ENCODE measurements at places on chromosomes 12 and 14.

- no peak for DNase-seq
Measured at GRCh38 chr14:34181338-34181737, 230.5 kb upstream of the EGLN3 start.

DNA sequence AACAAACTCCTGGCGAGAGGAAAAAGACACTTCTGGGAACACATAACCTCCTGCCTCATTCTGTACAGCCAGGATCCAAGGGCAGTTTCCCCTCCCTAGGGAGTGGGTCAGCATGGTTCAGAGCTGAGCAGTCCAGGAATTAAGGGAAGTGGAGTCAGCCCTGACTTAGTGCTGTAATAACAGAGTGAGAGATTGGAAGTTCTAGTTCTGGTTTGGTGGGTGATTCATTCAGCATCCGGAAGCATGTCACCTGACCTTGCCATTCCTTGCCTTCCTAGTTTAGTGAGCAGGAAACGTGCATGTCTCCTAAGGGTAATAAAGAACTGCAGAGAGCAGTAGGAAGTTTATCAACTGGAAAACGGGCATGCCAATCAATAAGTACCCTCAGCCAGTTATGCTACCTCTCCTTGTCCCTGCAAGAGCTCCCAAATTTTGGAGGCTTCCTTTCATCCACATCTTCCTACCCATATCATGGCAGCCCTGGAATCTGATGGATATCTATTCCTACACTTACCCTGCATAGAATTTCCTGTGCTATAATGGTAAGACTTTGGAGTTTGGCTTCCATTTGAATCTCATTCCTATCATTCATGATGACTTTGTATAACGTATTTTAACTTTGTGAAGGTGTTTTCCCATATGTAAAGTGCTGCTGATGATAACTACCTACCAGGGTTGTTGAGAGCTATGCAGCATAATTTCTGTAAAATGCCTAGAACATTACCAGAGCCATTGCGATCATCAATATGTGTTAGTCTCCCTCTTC lies 28.5 kb upstream of the MAGOHB start:
- DNase-seq: no peak

DNA sequence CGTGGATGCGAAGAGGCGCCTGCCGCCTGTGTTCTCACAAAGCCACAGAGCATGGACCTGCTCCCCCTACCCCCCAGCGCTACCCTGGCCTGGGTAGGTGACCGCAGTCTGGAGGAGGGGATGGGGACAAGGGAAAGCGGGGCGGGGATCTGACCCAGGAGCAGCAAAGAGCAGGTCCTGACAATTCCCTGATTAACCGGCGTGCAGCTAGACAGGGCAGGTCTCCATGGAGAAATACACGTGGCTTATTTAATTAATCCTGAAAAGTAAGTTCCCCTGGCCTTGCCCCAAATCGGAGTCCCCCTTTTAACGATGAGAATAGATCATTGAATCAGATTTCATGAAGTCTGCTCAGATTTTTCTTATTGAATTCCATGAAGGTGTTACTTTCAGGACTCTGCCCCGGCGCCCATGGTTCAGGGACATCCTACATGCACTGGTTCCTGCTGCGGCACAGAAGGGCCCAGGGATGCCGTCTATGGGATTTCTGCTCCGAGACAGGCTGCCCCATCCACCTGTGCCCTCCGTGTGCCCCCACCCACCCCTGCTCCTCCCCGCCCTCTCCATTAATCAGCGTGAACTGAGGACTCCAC lies 251.0 kb upstream of the SFSWAP start:
- DNase-seq: no peak

GRCh38 chr12:460261-461230 lies 807 bp downstream of the B4GALNT3 start:
- DNase-seq: no peak

DNA sequence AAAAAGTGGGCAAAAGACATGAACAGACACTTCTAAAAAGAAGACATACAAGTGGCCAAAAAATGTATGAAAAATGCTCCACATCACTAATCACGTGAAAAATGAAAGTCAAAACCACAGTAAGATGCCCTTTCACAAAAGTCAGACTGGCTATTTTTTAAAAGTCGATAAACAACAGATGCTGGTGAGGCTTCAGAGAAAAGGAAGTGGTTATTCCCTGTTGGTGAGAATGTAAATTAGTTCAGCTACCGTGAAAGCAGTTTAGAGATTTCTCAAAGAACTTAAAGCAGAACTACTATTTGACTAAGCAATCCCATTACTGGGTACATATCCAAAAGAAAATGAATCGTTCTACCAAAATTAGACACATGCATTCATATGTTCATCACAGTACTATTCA lies 237.0 kb downstream of the KIF21A start:
- DNase-seq: no peak

DNA sequence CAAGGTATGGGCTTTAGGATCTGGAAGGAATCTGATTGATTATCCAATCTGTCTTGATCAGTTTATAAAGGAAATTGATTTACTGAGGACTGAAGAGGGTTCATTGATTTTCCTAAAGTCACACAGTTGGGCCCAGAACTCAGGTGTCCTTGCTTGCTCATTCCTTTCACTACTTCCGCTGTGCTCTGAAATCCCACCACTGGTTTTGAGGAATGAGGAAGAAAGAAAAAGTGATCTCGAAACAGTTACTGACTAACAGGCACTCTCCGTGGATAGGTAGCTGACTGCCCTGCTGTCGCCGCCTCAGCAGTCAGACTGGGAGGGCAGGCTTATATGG lies at the start of gene FITM1:
Gene FITM1 (plus strand): TSS at position 280 of the 337 bp plus-strand sequence. CDS start 905 bp downstream, outside the sequence.
- DNase-seq: no peak

DNA sequence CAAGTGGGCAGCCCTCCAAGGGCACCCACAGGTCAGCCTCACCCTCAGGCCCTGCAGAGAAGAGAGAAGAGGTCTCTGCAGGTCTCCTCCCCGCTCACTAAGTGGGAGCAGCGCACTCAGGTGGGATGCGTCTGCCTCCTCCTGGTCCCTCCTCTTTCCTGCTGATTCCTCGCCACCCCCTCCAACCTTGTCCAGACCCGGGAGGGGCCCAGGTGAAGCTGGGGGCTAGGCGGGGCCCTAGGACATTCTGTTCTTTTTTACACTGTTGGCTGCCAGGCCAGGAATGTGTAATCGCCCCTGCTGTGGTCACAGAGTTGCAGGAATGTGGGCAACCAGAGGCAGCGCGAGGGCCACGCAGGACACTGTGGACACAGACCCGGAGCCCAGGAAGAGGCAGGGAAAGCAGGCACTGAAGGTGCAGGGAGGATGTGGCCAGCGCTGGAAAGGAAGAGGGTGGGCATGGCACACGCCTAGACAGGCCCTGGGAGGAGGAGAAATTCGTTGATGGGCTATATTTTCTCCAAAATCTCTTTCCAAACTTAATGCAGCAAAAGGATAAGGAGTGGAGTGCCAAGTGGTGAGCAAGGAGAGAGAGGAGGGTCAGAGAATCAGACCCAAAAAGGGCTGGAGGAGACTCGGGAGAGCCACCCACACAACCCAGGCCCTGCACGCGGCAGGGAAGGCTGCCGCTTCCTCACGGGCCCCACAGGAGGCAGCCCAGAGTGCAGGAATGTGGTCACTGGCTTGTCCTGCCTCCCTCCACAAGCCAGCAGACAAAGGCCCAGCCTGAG lies 911 bp upstream of the SCNN1A start:
- no peak for DNase-seq

- no peak for DNase-seq
Measured at GRCh38 chr14:100601914-100602313, 14.7 kb upstream of the BEGAIN start.

GRCh38 chr14:29028973-29029582 lies 262.5 kb downstream of the FOXG1 start:
- DNase-seq: no peak

- DNase-seq: no peak
Measured at GRCh38 chr12:44889926-44890325, 13.8 kb upstream of the NELL2 start.

GRCh38 chr12:124678421-124678893 lies 111.0 kb upstream of the NCOR2 start:
- DNase-seq: no peak

- no peak for DNase-seq
Measured at GRCh38 chr12:94678849-94679248, 28.5 kb upstream of the TMCC3 start.

- no peak for DNase-seq
Measured at GRCh38 chr12:12454315-12454714, 97.4 kb downstream of the BORCS5 start.

DNA sequence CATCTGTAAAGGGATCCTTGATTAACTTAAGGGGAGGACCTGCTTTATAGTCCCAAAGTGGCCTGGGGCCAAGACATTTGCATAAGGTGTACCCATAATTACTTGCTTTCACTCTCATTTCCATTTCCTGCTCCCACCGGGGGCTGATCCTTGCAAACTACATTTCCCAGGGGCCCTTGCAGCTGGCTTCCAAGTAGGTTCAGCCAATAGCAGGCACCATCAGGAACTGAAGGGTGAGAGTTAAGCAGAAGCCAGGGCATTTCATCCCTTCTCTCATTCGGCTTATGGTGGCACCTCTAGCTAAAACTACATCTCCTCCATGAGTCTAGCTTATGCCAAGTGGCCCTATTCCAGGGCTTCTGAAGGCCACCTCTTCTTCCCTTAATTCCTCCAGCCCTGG lies 88.8 kb downstream of the CCDC60 start:
- no peak for DNase-seq

DNA sequence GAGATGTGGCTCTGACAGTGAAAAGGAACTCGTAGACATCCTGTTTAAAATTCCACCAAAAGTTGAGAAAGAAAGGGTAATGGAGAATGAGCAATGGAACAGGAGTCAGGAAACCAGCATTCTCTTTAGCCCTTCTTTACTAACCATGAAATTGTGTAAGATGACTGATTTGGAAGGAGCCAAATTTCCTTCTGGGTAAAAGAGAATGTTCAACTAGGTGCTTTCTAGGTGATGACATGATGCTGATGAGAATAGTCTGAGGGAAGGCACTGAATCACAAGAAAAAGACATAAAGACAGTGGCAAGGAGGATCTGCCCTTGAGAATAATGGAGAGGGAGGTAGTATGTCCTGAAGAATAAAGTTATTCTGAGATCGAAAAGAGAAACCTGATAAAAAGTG lies 2.2 kb downstream of the TSHR start:
- no peak for DNase-seq

GRCh38 chr14:28676479-28676878 lies 90.1 kb upstream of the FOXG1 start:
- DNase-seq: no peak

- no peak for DNase-seq
Measured at GRCh38 chr14:99239661-99240092, 32.3 kb downstream of the BCL11B start.

- DNase-seq: no peak
Measured at GRCh38 chr14:34251662-34252061, 210.4 kb downstream of the SPTSSA start.

- no peak for DNase-seq
Measured at GRCh38 chr14:21162081-21162480, 6.2 kb upstream of the OR5AU1 start.

GRCh38 chr12:17304503-17305347 lies 698.8 kb upstream of the LMO3 start:
- no peak for DNase-seq

GRCh38 chr12:91778938-91779400 lies 366.7 kb downstream of the BTG1 start:
- no peak for DNase-seq

DNA sequence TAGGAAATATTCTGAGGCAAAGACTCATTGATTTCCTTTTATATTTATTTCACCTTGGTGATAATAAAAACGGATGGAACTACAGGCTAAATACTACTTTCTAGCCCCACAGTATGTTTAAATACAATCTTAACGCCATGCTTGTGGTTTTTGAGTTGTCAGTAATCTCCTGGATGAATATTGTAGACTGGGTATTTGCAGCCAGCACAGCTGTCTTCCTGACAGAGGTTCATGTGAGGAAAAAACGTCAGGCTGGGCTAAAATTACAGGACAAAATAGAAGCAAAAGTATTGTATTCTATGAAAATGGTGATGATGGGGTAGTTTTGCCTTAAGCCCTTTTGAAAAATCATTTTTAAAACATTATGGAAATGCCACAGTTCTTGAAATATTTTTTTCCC lies 140.9 kb downstream of the CCDC91 start:
- DNase-seq: no peak

GRCh38 chr14:36217027-36217426 lies 40.5 kb upstream of the PTCSC3 start:
- DNase-seq: no peak

DNA sequence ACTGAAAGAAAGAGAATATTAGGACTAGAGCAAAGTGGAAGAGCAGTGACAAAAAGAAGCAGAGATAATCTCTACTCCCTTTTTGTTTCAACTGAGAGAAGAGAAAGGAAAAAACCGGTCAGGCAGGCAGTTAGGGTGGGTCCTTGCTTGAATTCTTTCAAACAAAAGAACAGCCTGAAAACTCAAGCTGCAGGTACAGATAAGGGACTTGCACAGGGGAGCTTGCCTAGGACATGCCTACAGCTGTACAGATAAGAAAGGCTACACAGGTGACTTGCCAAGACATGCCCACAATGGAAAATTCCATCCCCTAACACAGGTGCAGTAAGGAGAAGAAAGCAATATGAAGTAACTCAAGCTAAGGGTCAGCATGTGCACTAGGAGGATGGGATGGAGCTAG lies 532.2 kb upstream of the MIS18BP1 start:
- DNase-seq: no peak

GRCh38 chr12:66929121-66929520 lies 250.2 kb upstream of the GRIP1 start:
- no peak for DNase-seq

DNA sequence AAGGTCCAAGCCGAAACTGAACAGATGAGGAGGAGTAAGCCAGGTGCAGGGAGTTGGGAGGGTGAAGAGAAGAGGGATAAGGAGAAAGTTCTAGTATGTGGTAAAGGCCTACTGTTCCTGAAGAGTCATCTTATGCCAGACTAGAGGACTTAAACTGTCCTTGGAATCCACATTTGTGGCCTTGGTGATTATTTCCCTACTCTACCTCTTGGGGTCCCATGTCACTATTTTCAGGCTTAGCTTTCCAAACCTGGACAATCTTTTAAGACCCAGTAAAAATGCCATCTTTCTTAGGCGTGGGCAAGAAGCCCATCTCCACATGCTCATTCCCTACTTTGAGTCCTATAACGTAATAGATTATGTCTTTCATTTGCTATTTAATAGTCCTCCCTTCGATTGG lies 40.1 kb upstream of the CRY1 start:
- no peak for DNase-seq

- no peak for DNase-seq
Measured at GRCh38 chr14:36254020-36254624, 66.3 kb downstream of the MBIP start.

DNA sequence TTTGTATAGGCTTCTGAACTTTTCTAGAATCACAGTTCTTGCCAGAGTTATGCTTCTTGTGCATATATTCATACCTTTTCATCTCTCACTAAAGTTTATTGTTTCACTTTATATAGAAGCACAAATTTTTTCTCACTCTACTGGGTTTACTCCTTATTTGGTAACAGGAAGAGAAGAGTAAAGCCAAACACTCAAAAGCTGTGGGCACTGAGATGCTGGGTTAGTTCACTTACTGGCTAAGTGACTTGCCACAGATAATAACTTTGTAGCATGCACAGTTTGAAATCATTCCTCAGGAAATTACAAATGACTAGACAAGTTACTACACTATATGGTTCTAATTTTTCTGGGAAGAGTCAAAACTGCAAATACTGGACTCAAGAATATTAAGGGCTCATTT lies 7.8 kb downstream of the HIGD1C start:
- no peak for DNase-seq

GRCh38 chr14:71650187-71650755 lies 282.0 kb upstream of the RGS6 start:
- DNase-seq: no peak

GRCh38 chr12:55002355-55002754 lies 17.4 kb upstream of the NEUROD4 start:
- no peak for DNase-seq
